ENCODE measurements at places on chromosomes 6 and 20.
A peak's percentile ranks its signal among the peaks of the same experiment; 100 is the strongest.

DNA sequence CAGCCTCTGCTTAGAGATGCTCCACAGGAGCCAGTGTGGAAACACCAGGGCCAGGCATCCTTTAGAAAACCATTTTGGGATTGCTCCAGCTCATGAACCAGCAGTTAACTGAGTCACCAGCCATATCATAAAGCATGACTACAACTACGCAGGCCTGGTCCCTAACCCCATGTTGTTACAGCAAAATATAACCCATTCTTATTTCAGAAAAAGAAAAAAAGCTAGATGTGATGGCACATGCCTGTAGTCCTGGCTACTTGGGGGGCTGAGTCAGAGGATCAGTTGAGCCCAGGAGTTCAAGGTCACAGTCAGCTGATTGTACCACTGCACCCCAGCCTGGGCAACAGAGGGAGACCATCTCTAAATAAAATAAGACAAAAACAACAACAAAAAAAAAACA is 36.8 kb downstream of the C6orf15 start:
- no peak for DNase-seq

DNA sequence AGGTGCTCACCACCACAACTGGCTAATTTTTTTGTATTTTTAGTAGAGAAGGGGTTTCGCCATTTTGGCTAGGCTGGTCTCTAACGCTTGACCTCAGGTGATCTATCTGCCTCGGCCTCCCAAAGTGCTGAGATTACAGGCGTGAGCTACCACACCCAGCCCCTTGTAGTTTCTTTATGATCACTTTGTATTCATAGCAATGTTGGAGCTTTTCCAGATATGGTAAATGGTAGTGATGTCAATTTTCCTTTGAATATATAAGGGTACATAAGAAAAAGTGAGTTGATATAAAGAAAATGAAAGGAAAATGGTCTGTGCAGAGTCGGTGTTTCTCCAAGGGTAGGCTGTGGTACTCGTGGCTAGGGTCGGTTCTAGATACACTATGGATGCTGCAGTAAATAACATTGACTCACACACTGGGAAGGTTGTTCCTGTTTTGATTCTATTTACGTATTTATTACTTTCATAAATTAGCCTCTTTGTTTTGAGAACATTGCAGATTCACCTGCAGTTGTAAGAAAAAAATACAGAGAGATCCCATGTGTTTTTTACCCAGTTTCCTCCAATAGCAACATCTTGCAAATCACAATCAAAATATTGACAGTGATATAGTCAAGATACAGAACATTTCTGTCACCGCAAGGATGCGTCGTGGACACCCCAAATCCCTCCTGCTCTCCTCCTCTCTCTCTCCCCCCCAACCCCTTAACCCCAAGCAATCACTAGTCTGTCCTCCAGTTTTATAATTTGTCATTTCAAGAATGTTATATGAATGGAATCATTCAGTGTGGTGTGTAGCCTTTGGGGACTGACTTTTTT is 2.5 kb downstream of the ZNF831 start:
- DNase-seq: peak; percentile 46

DNA sequence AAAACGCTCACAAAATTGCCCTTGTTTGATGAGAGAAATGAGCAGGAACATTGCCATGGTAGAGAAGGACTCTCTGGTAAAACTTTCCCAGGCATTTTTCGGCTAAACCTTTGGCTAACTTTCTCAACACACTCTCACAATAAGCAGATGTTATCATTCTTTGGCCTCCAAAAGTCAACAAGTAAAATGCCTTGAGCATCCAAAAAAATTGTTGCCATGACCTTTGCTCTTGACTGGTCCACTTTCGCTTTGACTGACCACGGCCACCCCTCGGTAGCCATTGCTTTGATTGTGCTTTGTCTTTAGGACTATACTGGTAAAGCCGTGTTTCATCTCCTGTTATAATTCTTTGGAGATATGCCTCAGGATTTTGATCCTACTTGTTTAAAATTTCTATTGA is 41.1 kb upstream of the PREP start:
- no peak for DNase-seq

DNA sequence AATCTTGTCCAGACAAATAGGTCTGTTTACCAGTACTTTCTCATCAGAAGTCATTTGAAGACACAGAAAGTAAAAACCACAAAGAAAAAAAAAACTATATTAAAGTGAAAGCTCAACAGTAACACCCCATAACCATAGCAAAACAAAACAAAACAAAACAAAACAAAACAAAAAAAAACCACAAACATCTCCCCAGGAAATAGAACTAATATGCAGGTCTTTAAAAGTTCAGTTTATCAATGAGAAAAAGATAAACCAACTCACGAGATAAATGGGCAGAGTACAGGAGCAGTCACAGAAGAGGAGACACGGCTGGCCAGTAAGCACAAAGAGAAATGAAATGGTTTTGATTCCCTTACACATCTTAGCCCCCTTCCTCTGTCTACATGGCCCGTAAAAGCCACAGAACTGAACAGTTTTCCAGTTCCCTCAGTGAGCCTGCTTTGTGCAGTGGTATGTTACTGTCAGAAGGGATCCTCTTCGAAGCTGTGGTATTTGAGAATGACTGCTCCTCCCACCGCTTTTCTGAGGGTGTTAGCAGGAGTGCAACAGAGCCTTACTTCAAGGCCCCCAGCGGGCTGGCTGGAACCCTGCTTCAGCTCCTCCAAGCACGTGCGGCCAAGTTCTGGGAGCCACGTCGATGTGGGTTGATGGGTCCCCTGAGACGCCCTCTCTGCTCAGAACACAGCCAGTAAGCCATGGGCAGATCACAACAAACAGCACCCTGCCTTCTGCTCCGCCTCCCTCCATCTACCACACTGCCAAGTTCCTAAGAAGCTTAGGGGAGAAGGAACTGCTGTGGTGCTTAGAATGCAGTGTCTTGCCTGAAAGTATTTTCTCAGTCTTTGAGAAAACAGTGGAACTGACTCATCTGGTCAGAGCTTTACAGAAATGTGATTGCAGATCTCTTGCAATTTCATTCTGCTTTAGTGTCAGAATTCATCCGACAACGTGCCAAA is 14.0 kb downstream of the UST start:
- no peak for DNase-seq

- no peak for DNase-seq
Measured at GRCh38 chr6:1945235-1945832, 300.1 kb downstream of the GMDS start.

- no peak for DNase-seq
Measured at GRCh38 chr6:41372832-41373626, 37.6 kb downstream of the NCR2 start.

- DNase-seq: no peak
Measured at GRCh38 chr20:10497283-10497682, 62.2 kb downstream of the SLX4IP start.

DNA sequence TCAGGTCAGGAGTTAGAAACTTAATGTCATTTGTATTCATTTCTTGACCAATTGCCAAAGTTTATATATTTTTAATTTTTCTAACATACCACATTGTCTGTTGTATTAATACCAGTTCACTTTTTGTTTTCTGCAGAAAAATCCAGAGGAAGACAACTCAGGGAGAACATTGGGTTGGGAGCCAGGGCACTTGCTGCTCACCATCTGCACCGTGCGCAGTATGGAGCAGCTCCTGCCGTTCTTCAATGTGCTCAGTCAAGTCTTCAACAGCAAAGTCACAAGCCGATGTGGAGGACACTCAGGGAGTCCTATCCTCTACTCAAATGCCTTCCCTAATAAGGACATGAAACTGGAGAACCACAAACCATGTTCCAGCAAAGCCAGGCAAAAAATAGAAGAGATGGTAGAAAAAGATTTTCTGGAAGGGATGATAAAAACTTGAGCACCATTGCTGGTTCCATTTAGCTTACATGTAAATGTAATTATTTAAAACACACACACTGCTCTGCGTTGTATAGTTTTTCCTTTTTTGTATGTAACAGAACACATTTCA is 25.3 kb downstream of the PGM3 start:
- no peak for DNase-seq

DNA sequence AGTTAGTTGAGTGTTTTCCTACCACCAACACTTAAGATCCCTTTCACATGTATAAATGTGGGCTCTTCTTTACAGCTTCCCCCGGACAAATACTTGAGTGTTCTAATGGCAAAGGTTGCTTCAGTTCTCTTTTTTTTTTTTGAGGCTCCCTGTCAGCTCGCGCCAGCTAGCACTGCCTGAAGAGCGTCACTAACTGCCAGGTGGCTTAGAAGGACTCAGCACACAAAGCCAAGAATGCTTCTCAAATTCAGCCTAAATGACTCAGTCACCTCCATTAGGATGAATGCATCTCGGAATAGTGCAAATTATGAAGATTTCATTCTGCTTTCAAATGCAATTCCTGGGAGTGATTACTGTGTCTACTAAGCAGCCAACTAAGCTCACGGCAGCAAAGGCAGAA is 150.7 kb upstream of the BTBD3 start:
- no peak for DNase-seq

- no peak for DNase-seq
Measured at GRCh38 chr6:118665011-118665410, 13.6 kb upstream of the CEP85L start.

DNA sequence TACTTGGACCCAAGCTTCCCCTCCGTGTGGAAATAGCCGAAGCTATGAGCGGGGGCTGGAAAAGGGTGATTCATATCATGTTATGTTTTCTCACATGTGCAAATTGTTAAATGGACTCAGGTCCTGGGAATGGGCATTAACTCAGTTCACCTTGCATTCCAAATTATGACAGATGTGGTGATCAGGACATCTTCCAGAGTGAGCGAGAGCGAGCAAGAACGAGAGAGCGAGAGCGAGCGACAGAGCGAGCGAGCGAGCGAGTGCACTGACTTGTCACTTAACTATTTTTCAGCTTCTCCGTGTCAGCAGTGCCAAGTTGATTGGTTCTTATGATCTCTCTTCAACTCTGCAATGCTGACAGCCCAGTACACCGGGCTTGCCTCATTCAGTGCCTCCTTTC is 437.4 kb upstream of the NRSN1 start:
- DNase-seq: no peak

- DNase-seq: peak; percentile 76
Measured at GRCh38 chr20:50478162-50478990, 31.8 kb upstream of the PTPN1 start.

- no peak for DNase-seq
Measured at GRCh38 chr6:107554918-107555317, 65.0 kb downstream of the SOBP start.

DNA sequence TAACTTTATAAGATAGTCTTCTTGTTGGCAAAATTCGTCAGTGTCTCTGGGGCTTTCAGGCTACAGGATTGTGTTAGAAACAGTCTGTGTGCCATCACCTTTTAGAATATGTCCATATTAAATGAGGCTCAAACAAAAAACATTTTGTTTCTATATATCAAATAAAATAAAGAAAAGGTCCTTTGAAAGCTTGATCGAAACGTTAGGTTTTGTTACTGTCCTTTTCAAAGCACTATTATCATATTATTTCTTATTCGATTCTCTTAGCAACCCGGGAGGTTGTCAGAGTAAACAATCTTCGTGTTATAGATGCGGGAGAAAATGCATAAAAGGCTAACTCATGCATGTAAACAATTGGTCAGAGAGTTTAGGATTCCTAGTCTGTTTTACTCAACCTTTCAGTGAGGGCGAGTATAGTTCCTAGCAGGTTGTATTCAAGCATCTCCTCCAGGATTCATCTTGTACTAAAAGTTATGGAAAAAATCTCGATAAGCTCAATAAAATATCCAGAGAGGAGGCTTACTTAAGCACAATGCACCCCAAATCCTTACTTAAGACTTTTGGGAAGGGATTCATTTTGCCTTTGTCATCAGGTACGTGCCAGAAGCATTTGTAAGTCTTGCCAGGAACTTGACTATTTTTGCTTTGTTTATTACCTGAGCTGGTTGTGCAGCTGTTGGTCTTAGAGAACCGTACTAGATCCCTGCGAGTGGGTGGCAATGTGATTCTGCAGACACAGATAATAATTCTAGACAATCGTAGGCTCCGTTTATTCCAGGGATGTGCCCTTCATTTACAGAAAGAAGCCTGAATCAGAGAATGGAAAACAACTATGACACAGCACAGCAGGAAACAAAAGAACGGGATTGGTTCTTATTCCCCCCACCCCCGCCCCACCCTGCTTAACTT is 159.6 kb upstream of the ZNF217 start:
- no peak for DNase-seq

DNA sequence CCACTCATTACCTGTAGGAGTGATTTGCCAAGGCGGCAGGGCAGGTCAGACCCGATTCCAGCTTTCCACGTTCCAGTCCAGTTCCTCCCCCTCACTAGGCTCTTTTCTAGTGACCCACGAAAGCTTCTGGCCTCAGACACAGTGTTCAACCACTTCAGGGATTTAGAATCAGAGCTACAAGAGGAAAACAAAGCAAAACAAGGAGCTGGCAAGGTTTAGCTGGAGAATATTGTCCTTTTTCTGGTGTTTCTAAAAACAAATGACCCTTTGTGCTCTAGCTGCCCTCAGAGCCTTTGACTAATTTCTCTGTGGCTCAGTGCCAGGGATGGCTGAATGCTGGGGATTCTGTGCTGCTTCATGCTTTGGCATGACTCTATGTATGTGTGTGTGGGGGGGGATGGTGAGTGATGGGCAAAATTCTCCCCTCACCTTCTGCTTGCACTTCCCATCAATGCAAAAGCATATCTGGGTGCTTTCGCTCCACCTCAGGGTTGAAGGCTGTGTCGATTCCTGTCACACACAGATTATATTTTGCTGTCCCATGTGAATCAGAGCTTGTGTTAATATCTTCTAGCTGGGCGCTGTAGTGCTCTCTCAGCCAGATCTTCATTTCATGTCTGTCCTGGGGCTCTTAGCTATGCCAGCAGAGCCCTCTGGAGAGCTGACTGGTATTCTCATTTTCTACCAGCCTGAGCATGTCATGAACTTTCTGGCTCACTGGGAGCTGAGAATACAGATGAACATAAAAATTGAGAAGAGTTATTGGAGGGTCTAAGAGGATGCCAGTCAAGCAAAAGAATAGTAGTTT is 19.3 kb upstream of the NEDD9 start:
- DNase-seq: no peak

DNA sequence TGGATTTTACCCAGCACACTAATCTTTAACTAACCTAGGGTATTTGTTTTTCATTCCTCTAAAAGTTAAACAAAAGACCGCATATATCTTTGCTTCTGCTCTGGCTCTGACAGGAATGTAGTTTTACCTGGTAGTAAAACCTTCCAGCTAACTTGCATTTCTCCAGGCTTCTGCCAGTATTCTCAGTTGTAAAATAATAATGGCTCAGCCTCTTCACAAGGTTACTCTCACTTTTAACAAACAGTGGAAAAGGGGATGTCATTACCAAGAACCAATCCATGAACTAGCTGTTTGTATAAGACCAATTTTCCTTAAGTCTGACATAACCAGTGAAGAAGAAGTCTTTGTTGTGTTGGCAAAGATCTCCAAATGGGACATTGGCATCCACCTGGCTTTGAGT is 10.0 kb downstream of the THBS2 start:
- no peak for DNase-seq

- DNase-seq: no peak
Measured at GRCh38 chr20:36091561-36092397, 62.8 kb upstream of the EPB41L1 start.

DNA sequence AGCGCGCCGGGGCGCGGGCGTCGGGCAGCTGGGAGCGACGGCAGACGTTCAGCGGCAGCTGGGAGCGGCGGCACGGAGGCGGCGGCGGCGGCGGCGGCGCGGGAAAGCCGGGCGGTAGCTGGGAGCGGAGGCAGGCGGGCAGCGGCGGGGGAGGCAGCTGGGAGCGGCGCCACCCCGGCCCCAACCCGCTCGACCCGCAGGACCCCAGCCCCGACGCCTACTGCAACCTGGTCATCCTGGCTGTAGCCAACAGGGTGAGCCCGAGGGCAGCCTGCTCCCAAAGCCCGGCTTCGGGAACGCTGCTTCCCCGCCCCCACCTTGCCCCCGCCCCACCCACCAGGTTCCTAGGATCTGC is 8.9 kb downstream of the CCM2L start:
- DNase-seq: peak; percentile 3

- no peak for DNase-seq
Measured at GRCh38 chr6:36312854-36313648, 23.6 kb downstream of the BNIP5 start.

Data from stimulated activated naive CD4-positive, alpha-beta T cell (primary cell).